Endodermal cell (in vitro differentiated cells): ENCODE measurements at places on chromosomes 1 and 21. TPM values are rescaled to one million over a fixed set of nuclear protein-coding genes. Genes with fewer than 3 reads are reported as not detected.

DNA sequence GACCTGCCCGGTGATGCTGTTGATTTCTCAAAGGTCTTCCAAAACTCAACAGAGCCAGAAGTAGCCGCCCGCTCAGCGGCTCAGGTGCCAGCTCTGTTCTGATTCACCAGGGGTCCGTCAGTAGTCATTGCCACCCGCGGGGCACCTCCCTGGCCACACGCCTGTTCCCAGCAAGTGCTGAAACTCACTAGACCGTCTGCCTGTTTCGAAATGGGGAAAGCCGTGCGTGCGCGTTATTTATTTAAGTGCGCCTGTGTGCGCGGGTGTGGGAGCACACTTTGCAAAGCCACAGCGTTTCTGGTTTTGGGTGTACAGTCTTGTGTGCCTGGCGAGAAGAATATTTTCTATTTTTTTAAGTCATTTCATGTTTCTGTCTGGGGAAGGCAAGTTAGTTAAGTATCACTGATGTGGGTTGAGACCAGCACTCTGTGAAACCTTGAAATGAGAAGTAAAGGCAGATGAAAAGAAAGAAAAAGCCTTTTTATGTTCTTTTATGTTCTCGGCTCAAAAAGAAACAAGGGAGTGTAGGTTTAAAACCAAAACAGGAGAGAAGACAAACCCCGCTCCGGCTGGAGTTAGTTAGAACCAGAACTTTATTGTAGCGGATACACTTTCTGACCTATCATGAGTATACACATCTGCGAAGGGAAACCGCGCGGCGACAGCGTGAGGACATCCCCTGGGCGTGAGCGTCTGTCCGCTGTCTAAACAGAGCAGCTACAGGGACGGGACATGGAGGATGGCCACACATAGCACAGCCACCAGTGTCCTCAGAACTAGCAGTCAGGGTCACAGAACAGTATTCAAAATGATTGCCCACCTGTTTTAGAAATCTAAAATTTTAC, 77.1 kb downstream of the PIK3CD start:
- no peaks in the 10 kb centered on the region for H3K27me3 ChIP-seq
- peaks cover 44% of the 10 kb centered on the region for H3K36me3 ChIP-seq
- DNase-seq: no peak

DNA sequence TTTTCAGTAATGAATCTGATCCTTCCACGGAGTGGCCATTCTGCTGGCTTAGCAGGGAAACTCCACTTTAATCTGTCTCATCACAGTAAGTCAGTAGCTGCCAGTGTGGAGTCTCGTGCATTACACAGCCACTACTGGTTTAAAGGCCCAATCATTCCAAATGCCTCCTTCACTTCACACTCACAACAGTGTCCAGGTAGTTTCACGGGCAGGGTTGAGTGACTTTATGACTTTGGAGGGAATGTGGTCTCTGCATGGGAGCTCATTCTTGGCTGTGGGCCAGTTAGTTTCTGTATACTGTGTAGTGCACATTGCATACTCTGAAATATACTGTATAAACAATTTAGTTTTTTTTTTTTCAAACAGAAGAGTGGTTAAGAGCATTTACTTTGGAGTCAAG, 34.6 kb upstream of the C1orf87 start:
- no peak for DNase-seq
- H3K27me3 ChIP-seq: no peaks in the 10 kb centered on the region
- no peaks in the 10 kb centered on the region for H3K36me3 ChIP-seq
- H3K27ac ChIP-seq: no peak overlapping the region
- no peaks in the 10 kb centered on the region for H3K4me1 ChIP-seq

The L1TD1 gene
- total RNA-seq: 200 and 240 TPM in 2 replicates

The BTG2 gene
- total RNA-seq: 54.6 to 72.5 TPM (median 56.3 TPM) in 3 replicates
